CD4-positive, alpha-beta T cell treated with Interferon alpha-2 for 1 hour (primary cell): ENCODE measurements at places on chromosomes 12 and 14.
A peak's percentile ranks its signal among the peaks of the same experiment; 100 is the strongest.

- DNase-seq = no peak
These were observed 109.8 kb upstream of the DNM1L start for GRCh38 chr12:32569259-32569658.

DNA sequence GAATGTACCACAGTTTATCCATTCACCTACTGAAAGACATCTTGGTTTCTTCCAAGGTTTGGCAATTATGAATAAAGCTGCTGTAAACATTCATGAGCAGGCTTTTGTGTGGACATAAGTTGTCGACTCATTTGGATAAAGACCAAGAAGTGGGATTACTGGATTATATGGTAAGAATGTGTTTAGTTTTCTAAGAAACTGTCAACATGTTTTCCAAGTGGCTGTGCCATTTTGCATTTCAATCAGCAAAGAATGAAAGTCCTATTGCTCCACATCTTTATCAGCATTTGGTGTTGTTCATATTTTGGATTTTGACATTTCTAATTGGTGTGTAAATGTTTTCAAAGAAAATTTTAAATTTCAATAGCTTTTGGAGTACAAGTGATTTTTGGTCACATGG lies 27.3 kb upstream of the KLRF1 start:
- DNase-seq = no peak

- DNase-seq = no peak
These were observed 13.7 kb downstream of the PIGH start for GRCh38 chr14:67586369-67586768.

DNA sequence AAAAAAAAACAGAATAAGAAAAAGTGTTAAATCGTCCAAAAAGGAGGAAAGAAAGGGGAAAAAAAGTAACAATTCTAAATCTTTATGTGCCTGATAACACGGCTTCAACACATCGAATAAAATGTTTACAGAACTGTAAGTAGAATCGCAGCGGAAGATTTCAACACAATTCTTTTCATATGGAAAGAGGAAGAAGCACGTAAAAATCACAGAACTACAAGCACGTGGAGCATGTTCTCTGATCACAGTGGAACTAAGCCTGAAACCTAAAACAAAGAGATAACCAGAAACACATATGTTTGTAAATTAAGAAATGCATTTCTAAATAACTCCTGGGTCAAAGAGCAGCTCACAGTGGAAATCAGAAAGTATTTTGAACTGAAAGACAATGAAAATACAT lies 8.7 kb downstream of the CLEC7A start:
- DNase-seq = no peak

- no peak for DNase-seq
These were observed 92.2 kb downstream of the DYRK2 start for GRCh38 chr12:67740711-67741110.

GRCh38 chr12:5437589-5437988 lies 5.7 kb downstream of the NTF3 start:
- DNase-seq = no peak

DNA sequence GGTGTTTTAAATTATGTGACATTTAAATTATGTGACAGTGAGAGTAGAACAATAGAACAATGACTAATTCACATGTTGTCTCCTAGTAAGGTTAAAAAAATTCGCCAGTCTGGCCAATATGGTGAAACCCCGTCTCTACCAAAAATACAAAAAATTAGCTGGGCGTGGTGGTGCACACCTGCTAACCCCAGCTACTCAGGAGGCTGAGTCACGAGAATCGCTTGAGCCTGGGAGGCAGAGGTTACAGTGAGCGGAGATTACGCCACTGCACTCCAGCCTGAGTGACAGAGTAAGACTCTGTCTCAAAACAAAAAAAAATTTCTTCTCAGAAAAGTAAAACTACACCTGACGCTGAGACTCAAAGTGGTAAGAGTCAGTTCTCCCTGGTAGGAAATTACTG lies 2.7 kb downstream of the CS start:
- DNase-seq = no peak

DNA sequence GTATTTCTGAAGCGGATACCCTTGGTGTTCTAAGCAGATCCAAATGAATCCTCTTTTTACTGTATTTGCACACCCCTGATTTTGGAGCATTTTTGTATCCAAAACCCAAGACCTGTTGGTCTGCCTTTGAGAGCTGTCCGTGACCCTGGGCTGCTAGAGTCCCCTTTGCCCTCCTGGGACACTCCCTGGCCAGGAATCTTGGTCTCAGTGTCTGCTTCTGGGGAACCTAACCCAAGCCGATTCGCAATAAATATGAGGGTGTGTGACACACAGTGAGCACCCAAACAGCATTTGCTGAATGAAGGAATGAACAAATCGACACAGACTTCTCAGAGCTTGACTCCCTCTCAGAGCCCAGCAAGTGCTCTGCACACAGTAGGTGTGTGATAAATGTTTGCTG lies 92.9 kb downstream of the SCARB1 start:
- no peak for DNase-seq

DNA sequence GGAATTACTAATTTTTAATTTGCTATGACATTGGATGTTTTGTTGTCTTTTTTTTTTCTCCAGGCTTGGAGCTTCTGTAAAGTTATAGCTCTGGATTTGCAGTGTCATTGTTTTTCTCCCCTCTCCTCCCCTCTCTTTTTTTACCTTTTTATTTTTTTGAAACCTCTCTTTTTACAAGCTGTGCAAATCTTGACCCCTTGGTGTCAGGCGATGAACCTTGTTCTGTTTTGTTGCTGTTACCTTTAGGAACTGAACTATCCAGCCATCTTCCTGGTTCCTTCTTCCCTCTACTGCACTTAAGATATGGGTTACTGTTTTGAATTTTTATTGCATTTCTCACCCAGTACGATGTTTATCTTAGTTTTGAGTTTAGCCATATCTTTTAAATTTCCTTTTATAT lies 13.7 kb downstream of the KTN1 start:
- no peak for DNase-seq

GRCh38 chr14:55152052-55152753 lies 23.2 kb downstream of the LGALS3 start:
- no peak for DNase-seq

DNA sequence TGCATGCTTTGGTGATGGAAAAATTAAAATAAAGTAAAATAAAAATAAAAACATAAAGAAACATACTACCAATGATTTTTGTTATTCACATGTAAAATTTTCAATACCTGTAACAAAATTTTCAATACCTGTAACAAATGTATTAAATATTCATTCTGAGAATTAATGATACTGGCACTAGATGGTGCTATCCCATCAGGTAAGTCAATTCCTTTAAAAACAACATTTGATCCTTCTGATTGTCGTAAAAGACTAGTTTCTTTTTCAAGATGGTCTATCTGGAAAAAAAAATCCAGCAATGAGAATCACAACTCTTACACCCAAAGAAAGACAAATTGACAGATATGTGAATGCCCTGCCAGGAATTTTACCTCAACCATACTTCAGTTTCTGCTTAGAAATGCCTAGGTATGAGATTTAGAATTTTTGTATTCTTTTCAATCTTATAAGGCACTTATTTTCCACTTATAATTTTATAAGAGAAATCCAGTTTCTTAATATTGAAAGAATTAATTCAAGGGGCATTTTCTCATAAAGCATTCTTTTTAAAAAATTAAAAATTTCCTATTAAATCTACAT lies 30.7 kb downstream of the CEP290 start:
- peak; percentile 41 for DNase-seq

DNA sequence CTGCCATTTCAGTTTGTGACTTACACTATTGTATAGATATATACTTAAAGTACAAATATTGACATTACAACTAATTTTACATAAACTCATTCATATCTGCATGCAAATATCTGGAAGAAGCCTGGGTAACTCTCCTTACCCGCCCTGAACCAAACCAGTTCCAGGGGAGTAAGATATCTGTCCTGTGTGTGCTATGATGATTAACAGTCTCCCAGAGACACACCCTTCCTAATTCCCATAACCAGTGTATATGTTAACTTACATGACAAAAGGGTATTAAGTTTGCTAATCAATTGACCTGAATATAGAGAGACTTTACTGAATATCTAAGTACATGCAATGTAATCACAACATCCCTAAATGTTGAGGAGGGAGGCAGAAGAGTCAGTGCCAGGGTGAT lies 23.0 kb downstream of the PRB3 start:
- no peak for DNase-seq

- DNase-seq = no peak
These were observed 23.6 kb upstream of the GPHB5 start for GRCh38 chr14:63342371-63342770.

GRCh38 chr12:77392467-77393088 lies 327.2 kb upstream of the E2F7 start:
- no peak for DNase-seq

- no peak for DNase-seq
These were observed 926.8 kb downstream of the BCL11B start for GRCh38 chr14:98345161-98345560.

DNA sequence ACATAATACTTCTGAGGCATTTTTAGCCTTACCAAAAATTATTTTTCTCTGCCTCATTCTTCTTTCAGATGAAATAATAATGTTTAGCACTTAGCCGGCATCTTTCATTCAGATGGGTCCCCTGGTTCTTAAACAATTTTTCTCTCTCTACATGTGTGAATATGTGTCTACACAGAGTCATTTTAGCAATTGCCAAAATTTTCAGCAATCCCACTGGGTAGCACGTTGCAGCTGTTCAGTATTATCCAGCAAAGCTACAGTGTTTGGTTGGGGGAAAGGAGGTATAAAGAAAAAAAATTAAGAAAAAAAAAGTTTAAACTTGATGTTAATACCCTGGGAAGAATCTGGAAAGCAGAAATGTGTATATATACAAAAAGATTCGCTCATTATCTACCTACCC lies 160.5 kb upstream of the TRHDE start:
- no peak for DNase-seq

- DNase-seq = no peak
These were observed 52.2 kb downstream of the ATP2A2 start for GRCh38 chr12:110333201-110333600.

- no peak for DNase-seq
These were observed 34.6 kb downstream of the ATF7 start for GRCh38 chr12:53591301-53592206.

DNA sequence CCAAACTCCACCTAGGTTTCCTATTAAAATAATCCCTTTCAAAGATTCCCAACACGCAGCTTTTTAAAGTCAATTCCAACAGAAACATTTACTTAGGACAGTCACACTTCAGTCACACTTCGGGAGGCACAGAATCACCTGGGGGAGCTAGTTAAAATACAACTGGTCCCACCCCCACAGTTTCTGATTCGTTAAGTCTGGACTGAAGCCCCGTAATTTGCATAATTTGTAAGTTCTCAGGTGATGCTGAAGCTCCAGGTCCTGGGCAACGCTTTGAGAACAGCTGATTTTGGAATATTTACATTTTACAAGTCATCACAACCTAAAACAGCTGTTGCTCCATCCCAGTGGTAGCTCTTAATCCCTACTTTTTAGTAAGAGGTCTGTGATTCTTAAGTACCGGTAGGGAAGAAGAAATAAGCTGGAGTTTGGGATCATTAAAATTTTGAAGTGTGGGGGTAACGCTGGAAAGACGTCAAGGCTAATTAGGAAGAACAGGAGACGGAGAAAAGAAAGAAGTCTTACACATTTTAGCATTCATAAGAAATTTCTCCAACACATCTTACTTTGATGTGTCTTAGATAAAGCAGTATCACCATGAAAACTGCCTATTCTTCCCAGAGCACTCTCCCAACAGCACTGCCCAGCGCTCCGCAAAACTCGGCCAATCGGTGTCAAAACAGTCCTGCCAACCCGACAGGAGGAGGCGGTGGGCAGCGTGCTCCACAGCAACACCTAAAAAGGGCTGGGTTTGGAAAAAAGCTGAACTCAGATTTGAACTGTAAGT lies 1.1 kb downstream of the IPO8 start:
- peak; percentile 26 for DNase-seq
